Cortex of kidney (tissue), 1 donor: ENCODE measurements at places on chromosomes 3 and 15.

DNA sequence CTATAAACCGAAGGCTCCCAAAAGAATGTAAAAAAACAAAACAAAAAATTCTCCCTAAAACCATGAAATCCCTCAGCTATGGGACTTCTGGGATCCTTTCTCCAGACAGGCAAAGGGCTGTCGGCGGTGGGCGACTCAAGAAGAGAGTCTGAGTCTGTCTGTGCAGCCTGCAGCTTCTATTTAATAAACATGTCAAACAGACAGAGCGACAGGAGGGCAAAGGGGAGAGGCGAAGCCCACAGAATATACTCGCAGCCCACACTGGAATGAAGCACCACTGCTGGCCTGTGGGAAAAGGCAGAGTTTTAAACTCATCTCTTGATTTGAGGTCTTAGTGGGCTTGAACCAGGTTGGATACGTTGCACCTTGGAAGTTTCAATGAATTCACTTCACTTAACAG, 40.2 kb downstream of the ISL2 start:
- DNase-seq, result no peak

GRCh38 chr3:87437765-87438164, 161.4 kb upstream of the POU1F1 start:
- no peak for DNase-seq

- no peak for DNase-seq
These were observed 37.0 kb downstream of the FEM1B start for GRCh38 chr15:68314563-68314962.

DNA sequence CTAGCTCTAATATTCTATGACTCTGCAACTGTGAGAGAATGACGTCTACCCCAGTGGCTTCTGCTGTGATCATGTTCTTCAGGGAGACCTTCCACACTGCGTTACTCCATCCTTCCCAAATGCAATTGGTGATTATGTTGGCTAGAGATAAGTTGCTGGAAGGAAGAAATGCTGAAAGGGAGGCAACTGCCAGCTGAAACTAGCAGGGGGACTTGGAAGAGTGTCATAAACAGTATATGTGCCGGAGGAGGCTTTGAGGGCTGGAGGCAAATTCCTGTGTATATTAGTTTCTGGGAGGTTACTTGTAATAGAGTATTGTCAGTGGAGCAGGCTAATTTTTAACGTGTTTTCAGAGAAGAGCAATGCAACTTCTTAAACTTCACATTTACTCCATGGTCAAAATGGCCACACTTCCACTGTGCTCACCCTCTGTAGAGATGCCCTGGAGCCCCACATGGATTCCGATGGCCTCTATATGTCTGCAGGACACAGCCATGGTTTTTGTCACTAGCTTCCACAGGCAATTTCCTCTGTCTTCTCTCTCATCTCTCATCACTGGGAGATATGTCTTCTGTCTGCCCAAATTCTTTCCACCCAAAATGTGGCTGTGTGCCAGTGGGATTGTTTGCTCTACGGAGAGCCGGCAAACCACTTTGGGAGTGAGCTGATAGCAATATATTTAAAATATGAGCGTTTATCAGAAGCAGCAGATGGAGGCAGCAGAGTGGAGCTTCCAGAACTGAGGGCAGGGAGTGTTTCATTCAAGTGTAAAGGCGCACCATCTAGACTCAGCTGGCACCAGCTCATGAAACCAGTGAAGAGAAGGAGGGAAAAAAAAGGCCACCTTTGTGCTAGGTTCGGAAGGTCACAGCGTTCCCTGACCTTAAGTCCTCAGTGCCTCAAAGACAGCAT, 13.3 kb upstream of the CD47 start:
- no peak for DNase-seq

- DNase-seq, result no peak
These were observed 337.9 kb upstream of the GRM7 start for GRCh38 chr3:6523043-6523442.

GRCh38 chr3:150145659-150146058, 175.0 kb upstream of the PFN2 start:
- DNase-seq, result no peak

DNA sequence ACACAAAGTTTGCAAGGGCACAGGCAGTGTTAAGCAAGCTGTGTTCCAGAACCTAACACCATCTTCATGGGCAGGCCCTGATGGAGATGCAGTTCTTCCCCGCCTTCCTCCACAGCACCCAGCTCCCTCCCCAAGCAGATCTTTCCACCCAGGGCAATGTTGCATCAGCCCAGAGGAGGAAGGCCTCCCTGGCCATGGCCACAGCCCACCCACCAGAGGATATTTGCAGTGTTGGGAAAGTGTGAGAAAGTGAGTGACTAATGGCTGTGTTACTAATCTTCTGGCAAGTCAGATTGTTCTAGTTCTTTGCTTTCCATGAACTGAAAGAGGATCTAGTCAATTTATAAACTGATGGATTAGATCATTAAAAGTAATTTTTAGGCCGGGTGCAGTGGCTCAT, 42.0 kb upstream of the ATP10A start:
- DNase-seq, result no peak

DNA sequence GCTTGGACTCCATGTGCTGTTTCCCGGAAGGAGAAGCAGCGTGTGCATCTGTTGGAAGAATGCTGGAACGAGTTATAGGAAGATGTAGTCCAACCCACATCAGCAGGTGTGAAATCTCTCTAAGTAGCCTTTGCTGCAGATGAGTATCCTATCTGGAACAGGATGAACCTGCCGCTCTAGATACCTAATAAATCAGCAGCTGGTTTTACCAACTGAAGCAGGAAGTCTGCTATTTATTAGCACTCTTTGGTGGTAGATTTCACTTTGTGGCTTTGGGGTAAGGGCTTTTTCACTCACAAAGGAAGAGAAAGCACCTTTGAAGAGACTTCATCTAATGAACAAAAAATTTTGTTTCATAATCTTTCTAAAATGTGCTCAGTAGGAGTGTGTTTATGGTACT, 66.4 kb downstream of the DCUN1D1 start:
- no peak for DNase-seq

DNA sequence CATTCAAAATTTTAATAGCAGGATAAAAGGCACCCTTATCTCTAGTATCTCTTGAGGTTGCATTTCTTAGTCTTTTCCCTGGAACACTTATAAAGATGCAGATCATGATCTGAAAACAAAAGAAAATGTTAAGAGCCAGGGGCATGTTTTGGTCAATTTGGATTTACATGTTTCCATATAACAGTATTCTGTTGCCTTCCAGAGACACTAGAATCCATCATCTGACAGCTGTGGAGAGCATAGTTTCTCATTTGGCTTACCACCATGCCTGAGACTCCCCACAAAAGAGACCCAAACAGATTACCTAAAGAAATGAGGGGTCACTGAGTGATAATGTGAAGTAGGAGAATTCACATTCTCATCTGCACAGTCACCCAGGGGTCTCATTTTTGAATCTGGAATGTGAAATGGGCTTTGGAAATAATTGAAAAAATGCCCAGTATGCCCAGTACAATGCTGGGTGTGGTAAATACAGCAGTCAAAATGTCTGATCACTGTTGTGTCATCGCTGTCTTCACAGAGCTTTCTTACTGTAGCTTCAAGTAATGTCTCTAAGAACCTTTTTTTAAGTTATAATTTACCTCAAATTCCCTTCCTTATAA, 79.9 kb upstream of the ZBTB20 start:
- no peak for DNase-seq

DNA sequence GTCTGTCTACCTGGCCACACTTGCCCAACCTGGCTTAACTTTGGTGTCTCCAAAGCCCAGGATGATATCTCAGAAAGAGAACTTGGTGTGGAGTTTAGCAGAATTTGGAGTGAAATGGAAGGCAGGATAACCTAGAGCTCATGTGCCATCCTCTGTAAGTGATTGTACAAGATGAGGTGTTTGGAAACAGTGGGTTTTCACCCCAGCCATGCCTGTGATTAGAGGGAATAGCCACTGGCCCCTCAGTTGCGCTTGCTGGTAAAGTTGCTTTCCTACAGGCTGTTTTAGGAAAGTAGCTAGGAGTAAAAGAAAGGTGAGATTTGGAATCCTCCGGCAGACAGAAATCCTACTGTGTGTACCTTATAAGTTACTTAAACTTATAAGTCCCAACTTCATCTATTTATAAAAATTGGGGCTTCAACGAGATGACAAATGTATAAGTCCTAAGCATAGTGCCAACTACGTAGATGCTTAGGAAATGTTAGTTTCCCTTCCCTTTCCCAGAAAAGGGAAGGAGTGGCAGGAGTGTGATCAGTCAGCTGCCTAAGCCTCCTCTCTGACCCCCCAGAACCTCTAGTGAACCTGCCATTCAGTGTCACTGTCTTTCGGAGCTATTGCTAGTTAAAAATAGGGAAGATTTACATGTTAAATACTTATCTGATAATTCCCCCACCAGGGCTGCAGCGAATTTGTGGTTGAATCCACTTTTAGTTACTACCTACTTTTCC, 13.4 kb upstream of the BMF start:
- DNase-seq, result no peak

GRCh38 chr15:56640549-56640948, 92.8 kb downstream of the ZNF280D start:
- DNase-seq, result no peak

DNA sequence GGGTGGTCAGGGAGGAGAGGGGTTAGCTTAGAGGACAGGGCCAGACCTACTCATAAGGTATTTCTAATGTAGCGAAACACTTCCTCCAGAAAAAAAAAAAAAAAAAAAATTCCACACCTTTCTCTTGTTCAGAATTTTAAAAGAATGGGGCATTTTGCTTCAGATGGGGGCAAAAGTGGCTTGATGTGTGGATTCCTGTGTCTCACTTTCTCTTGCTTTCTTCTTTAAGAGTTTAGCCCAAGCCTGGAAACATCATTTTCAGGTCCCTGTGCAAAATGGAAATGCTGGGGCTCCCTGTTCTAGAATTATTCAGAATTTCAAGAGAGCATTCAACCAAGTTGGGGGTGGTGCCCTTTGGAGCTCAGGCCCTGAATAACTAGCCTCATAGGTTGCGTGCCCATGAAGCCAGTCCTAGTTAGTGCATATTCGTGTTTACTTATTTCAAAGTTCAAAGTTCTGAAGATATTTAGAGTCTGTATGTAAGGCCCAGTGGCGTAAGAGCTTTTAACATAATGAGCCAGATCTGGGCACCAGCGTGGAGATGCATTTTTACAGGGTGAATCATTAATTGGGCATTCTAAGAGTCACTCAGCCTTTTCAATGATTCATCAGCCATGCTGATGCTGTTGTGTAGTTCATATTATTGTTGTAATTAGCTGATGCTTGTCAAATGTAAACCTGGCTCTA, 104.5 kb downstream of the RPLP1 start:
- DNase-seq, result no peak

- no peak for DNase-seq
These were observed 618.8 kb upstream of the CCDC54 start for GRCh38 chr3:106758459-106758858.

GRCh38 chr3:53842436-53843194, 3.6 kb downstream of the CHDH start:
- no peak for DNase-seq

DNA sequence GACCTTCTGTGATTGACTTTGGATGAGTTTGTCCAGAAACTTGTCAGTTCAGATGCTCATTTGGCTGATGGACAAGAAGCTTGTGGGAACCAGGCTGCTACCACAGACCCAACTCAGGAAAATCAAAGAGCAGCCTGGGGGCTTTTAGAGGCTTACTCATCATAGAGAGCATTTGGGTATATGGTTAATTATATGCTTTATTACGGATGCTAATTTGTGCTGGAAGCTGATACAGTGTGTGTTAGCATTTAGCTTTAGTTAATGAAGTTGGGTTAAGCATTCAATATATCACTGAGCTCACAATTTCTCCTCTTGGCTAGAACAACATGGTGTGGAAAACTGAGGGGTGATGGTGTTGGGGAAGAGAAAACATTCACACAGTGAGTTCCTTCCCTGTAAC, 664.2 kb upstream of the CFAP20DC start:
- no peak for DNase-seq

GRCh38 chr3:137103739-137104138, 146.0 kb downstream of the IL20RB start:
- no peak for DNase-seq

GRCh38 chr3:186108106-186108940, 566 bp downstream of the ETV5 start:
- no peak for DNase-seq

- DNase-seq, result no peak
These were observed 17.6 kb downstream of the SLC6A20 start for GRCh38 chr3:45778761-45779201.

DNA sequence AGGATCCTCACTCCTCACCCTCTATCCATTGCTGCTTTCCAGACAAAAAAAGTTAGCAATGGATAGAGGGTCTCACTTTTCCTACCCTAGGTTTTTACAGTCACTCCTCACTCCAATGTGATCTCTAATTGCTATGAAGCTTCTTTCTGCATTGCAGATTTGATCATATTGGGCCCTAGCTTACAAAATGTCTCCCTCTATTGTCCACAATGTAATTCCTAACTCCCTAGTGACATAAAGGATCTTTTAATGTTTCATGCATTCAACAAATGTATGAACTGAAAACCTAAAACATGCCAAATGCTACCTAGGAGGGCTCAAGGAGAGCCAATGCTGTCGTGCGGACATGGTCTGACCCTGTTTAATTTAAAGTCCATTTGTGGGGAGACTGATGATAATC, 234.8 kb downstream of the CADM2 start:
- DNase-seq, result no peak

DNA sequence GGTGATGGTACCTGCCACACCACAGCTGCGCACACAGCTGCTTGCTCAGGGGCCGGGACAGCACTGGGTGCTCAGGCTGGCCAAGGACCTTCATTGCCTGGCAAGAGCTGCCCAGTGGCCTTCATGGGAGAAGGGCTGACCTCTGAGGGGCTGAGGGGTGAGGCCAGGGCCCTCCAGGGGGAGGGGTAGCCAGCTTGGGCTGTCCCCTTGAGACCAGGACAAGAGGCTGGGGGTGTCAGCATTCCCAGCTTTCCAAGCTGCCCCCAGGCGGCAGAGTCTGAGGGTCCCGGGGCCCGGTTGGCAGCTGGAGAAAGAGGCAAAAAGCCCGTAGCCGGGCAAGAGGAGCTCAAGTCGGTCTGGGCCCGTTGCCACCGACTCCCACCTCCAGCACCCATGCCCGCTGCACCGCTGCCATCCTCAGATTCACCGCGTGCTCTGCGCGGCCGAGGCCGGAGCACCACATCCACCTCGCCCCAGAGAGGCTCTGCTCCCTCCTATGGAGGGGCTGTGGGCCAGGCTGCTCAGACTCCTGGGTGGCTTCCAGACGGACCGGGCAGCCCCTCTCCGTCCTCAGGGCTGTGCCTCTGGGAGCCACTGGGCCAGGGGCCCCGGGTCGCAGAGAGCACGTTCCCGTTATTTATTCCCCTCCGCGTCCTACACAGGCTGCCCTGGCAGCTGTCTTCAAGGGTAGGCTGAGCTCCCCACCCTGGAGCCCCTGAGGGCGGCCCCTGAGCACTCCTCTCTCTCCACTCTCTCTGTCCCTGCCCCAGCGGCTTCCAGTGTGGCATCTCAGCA, 51.5 kb downstream of the PLXNA1 start:
- no peak for DNase-seq

GRCh38 chr3:14265246-14265962, 86.8 kb downstream of the LSM3 start:
- no peak for DNase-seq

GRCh38 chr3:35448681-35449080, 190.6 kb upstream of the ARPP21 start:
- no peak for DNase-seq
